ENCODE measurements at places on chromosomes 6 and 20. TPM values are rescaled to one million over a fixed set of nuclear protein-coding genes. Genes with fewer than 3 reads are reported as not detected.

The FAXC gene
- 0.32 TPM for total RNA-seq

The OOEP gene
- under 0.01 TPM for total RNA-seq

The NFATC2 gene
- under 0.01 TPM for total RNA-seq

The PREX1 gene
- total RNA-seq: 23.8 TPM

The SRC gene
- total RNA-seq: 20.3 TPM

The SSTR4 gene
- total RNA-seq: not detected

The OLIG3 gene
- not detected for total RNA-seq

The PRRT1 gene
- total RNA-seq: under 0.01 TPM

The PRSS16 gene
- under 0.01 TPM for total RNA-seq

The TRIM40 gene
- total RNA-seq: not detected

The TREM1 gene
- not detected for total RNA-seq

The SEMG2 gene
- not detected for total RNA-seq

The TCF15 gene
- total RNA-seq: not detected

The RHAG gene
- not detected for total RNA-seq

The SPATA25 gene
- 0.43 TPM for total RNA-seq

The NHSL1 gene
- total RNA-seq: 4.7 TPM

The MYCT1 gene
- under 0.01 TPM for total RNA-seq

The ZNF76 gene
- 16.8 TPM for total RNA-seq

DNA sequence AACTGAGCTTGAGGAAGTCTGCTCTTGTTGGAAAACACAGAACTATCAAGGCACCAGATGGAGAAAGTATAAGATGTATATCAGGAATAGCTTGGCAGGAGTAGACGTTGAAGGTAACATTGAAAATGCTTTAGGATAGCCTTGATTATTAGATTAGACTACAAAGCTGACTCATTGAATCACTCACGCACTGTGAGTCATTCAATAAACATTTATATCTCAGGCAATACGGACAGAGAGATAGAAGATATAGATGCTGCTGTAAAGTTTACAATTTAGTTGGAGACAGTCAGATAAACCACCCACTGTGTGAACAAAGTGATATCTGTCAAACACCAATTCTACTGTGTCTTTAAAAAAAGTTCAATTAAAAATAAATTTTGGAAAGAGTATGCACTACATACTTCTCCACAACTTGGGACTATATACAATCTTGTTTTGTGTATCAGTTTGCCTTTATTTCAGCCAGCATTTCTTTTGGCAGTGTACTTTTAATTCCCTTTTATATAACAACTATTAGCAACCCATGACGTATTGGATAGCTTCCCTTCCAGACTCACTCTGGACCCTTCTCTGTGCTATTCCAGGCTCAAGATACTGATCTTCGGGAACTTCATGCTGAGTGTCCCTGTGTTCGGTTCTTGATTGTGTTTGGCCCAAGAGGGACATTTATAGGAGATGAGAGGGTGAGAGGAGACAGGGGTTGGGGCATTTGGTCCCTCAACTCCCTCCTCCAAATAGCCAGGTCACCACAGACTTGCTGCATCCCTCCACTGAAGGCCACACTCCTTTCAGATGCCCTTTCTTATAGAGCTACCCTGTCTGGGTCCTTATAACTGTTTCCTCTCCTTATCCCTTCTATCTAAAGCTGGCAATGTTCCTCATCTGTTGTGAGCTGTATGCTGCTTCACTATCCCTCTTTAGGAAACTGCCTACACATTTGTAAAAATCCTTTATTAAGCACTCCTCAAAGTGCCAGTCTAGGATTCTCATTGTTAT is 176.6 kb upstream of the PTPRK start:
- peak; percentile 54 for DNase-seq

DNA sequence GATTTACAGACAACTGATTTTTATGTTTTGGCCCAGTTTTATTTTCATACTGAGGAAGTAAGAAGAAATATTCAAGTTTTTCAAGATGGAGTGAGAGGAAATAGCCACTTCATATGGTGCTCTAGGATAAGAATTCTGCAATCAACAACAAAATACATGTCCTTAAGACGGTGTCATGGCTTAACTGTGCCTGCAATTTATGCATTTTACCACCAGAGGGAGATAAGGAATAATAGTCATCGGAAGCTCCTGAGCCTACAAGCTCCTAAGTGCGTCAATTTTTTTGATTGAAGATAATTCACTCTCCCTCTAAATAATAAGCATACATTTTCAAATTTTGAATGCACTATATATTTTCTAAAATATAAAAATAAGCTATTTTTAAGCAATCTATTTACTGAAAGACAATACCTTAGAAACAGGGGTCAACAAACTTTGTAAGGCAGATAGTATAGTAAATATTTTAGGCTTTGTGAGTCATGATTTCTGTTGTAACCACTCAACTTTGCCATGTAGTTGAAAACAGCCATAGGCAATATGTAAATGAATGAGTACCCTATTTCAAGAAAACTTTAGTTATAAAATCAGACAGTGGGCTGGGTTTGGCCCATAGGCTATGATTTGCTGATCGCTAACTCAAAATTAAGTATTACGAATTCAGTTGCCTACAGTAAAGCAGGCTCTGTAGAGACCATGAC is 230.9 kb upstream of the DTNBP1 start:
- DNase-seq: no peak

GRCh38 chr20:6708010-6708409 is 59.5 kb upstream of the BMP2 start:
- peak; percentile 22 for DNase-seq

- DNase-seq: no peak
These were observed 1.4 kb downstream of the STMN3 start for GRCh38 chr20:63651942-63652191.

- DNase-seq: peak; percentile 36
These were observed 51.4 kb upstream of the SAYSD1 start for GRCh38 chr6:39166189-39166911.

DNA sequence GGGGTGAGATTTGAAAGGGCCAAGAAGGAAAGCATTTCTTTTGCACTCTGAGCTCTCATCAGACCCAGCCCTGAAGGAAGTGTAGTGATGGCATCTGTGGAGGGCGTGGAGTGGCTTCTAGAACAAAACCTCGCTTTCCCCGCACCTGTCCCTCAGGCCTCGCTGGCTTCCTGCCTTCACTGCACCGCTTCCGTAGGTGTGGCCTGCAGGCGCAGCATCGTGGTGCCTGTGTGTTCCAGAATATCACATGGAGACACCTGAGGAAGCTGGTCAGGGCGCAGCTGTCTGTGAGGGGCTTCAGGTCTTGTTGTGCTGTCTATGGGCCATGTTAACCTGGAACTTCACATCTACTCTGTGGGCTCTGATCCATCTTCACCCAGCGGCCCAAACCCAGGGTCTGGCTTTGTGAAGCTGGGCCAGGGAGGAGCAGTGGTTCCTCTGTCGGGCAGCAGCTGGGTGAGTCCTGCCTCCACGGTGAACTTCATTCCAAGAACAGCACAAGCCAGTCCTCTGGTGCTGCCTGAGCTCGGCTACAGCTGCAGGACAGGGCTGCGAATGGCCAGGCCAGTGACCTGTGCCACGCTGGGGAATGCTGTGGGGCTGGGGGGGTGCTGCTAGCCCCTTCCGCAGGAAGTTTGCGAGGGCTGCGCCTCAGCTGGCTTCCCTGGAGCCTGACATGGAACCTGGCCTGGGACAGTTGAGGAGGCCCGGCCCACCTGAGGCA is 40.9 kb downstream of the DSTN start:
- DNase-seq: peak; percentile 17

- DNase-seq: peak; percentile 44
These were observed 80.1 kb downstream of the ADGRG6 start for GRCh38 chr6:142381845-142382378.

GRCh38 chr20:61090541-61090940 is 161.5 kb upstream of the CDH4 start:
- DNase-seq: no peak

DNA sequence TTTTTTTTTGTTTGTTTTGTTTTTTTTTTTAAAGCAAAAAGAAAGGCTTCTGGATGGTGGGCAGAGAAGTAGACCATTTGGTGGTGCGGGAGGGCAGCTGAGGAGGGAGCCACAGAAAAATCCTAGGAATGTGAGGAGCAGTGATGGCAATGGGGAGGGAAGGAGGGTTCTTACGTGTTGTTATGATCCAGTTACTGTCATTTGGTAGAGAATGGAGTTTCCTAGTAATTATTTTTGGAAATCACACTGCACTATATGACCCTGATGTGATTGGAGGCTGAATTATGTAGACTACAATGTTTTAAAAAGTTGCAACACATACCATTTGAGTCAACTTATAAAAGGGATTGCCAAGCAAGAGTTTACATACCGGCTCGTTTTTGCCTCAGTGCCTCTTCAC is 22.1 kb downstream of the ADGRF5 start:
- peak; percentile 12 for DNase-seq

DNA sequence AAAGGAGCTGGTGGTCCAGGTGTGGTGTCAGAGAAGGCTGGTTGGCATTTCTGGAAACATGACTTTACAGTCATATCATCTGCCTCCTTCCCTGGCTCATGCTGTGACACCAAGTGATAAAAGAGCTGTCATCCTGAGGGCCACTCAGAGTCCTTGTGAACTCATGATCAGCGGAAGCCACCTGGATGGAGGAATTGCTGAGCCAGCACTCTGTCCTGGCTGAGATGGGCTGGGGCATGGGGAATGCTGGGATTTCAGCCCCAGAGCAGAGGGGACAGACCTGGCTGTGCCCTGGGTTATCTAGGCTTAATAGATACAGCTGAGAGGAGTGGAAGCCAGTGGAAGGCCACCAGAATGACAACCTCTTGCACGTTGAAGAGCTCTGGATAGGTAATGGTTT is 214.3 kb downstream of the DHX35 start:
- no peak for DNase-seq

GRCh38 chr6:11092668-11093375 is 812 bp upstream of the SMIM13 start:
- DNase-seq: no peak

GRCh38 chr6:142966294-142966693 is 21.3 kb upstream of the HIVEP2 start:
- no peak for DNase-seq

DNA sequence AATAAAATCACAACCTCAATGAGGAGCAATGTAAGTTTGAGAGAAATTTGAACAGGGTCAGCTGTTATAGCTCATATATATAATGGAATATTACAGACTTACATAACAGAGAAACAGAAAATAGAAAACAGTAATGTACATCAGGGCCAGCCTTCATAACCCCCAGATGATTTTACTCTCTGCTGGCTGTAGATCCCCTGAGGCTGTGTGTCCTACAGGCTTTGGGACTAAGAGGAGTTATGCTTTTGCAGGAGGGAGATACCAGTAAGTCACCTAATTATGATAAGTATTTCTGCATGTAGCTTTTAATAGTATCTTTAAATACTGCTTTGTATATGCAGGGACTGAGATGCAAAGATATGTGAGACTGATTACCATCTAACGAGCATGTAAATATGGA is 105.8 kb upstream of the ASCC3 start:
- DNase-seq: no peak

- no peak for DNase-seq
These were observed 15.4 kb downstream of the COQ3 start for GRCh38 chr6:99378636-99379035.

DNA sequence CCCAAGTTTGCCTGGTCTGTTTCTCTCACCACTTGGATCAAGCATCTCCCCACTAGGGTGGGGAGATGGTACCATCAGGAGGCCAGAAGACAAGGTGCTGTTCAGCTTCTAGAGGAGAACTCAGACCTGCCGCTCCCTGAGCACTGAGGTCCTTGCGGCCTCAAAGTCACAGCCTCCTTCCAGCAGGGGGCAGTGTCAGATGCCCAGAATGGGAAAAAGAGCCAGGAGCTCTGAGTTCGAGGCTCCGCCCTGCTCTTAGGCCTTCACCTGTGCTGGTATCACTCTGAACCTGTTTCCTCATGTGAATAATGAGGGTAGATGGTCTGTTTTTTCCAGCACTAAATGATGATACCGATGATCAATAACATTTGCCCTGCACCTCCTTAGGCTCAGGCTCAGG is 68.7 kb downstream of the TOX2 start:
- DNase-seq: no peak

GRCh38 chr6:21457647-21458046 is 135.9 kb upstream of the SOX4 start:
- DNase-seq: no peak

GRCh38 chr6:142913036-142913510 is 31.9 kb downstream of the HIVEP2 start:
- DNase-seq: no peak

- no peak for DNase-seq
These were observed 149.3 kb downstream of the CFAP61 start for GRCh38 chr20:20201639-20202038.

DNA sequence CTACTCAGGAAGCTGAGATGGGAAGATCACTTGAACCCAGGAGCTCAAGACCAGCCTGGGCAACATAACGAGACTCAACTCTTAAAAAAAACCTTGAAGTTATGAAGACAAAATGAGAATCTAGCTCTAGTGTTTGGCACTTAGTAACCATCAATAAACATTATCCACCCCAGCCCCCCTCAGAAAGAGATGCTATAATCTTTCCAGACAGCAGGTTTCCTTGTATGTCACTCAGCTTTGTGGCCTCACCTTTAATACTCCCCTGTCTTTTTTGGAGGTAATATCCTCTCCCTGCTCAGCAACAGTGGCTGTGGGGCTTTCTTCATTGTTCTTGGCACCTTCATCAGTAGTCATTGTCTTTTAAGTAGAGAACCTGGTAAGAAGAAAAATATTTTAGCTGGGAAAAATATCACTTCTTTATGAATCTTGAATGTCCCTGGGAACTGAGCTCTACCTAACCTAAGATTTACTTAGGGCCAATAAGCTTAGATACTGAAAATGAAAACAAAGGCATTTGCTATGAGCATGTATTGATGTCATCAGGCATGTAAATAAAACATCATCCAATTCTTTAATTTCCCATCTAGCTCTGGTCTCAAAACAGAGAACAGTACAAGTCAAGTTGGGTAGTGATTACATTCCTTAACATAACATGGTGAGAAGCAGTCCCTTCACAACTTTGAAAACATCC is 46.1 kb downstream of the FKBP5 start:
- DNase-seq: peak; percentile 75

- DNase-seq: peak; percentile 44
These were observed 7.6 kb upstream of the HLA-DRA start for GRCh38 chr6:32432050-32432450.

DNA sequence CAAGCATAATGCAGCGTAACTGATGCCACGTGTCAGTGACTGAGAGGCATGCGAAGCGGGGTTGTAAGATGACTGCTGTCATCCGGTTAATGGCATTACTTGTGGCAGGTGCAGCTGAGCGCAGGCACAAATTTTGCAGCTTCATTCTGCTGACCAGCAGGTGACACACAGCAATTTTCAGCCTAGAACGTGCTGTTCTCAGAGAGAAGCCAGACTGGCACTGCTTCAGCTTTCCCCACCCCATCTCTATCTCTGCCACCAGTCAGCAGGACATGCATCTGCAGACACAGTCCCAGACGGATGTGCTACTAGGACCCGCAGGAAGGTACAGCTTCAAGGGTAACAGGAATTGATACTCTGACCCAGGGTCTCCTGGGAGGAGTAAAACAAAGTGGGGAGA is 221.8 kb downstream of the KIF16B start:
- no peak for DNase-seq

- DNase-seq: no peak
These were observed 71.4 kb upstream of the SHLD1 start for GRCh38 chr20:5678777-5679176.

- peak; percentile 19 for DNase-seq
These were observed 262.0 kb upstream of the JAG1 start for GRCh38 chr20:10935658-10936402.

- peak; percentile 96 for DNase-seq
These were observed 14.1 kb upstream of the CPNE5 start for GRCh38 chr6:36853325-36853724.
